ENCODE measurements at places on chromosomes 2 and 18. TPM values are rescaled to one million over a fixed set of nuclear protein-coding genes. Genes with fewer than 3 reads are reported as not detected.

Gene LRPPRC
- 59.9 TPM for total RNA-seq

Gene TNFAIP6
- total RNA-seq = 0.20 TPM

Gene NOSTRIN
- 3.6 TPM for total RNA-seq

Gene YIPF4
- total RNA-seq = 22.3 TPM

Gene ALLC
- not detected for total RNA-seq

Gene ITPRIPL1
- total RNA-seq = 1.8 TPM

Data from esophagus mucosa (tissue), 1 donor.